EH (cell line): ENCODE measurements at places on chromosomes 2 and 18.

- DNase-seq: no peak
These were observed 143.4 kb upstream of the SMAD7 start for GRCh38 chr18:49094136-49094535.

GRCh38 chr18:66510357-66511045 lies 93.4 kb downstream of the CDH19 start:
- no peak for DNase-seq

- DNase-seq: no peak
These were observed 767.4 kb downstream of the TDRD15 start for GRCh38 chr2:21891191-21891590.

- DNase-seq: peak; percentile 20
These were observed 10.3 kb upstream of the DYTN start for GRCh38 chr2:206728277-206729199.
